ENCODE measurements at places on chromosomes 12 and 14.

DNA sequence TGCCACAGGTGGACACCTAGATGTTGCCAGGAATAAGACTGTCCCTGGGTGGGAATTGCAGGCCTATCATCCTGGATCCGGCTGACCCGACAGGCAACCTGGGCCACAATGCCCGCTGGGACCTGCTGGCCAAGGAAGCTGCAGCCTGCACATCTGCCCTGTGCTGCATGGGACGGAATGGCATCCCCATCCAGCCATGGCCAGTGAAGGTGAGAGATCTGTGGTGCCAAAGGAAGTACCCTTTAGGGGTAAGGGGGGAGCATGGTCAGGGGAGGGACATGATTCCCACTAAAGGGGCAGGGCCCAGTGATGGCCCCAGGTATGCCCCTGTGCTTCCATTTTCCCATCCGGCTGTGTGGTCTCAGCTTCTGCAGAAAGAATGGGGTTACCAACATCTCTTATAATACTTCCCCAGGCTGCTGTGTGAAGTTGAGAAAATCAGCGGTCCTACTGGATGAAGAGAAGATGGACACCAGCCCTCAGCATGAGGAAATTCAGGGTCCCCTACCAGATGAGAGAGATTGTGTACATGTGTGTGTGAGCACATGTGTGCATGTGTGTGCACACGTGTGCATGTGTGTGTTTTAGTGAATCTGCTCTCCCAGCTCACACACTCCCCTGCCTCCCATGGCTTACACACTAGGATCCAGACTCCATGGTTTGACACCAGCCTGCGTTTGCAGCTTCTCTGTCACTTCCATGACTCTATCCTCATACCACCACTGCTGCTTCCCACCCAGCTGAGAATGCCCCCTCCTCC, 8.6 kb upstream of the OAS2 start:
- no peak for DNase-seq

DNA sequence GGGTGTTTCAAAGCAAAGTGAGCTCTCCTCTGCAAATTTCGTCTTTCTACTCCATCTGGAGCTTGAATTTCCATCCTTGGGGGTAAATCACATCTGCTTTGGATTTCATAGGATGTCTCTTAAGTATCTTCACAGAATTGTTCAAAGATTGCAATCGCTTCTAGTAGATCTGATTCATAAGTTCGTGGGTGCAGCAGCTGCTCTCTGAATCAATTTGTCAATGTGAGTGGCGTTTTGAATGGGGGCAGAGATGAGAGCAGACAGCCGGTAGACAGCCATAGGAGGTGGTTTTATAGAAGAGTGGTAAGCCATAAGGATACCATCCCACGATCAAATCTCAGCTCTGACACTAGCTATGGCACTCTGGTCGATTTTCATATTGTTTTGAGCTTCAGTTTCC, 146.0 kb upstream of the RPH3A start:
- DNase-seq: no peak

DNA sequence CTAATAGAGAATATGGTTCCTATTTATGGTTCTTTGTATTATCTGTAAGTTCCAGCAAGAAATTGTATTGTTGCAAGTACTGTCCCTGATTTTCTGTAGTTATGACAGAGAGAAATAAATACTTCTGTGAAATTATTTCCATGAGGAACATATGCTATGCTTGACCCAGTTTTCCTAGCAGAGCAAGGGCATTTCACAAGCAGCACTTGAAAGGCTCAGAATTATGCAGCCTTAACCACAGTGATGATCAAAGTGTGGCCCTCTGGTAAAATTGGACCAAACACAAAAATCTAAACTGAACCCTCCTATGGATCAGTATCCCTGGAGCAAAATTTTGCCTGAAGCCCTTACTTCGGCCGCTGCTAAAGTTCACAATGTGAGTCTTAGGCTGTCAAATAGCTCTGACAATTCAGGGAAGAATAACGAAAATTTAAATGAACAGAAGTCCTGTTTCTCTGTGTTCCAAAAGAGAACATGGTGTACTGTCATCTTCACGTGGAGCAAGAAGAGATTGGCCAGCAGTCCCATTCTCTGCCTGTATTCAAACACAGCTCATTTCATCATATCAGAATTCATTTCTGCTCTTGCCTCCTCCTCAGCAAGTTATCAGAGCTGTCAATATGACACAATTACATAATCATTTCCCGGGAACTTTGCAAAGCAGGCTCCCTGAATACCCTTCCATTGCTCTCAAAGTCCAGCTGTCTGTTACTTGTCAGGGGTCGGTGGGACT, 471.9 kb downstream of the RPS29 start:
- no peak for DNase-seq

DNA sequence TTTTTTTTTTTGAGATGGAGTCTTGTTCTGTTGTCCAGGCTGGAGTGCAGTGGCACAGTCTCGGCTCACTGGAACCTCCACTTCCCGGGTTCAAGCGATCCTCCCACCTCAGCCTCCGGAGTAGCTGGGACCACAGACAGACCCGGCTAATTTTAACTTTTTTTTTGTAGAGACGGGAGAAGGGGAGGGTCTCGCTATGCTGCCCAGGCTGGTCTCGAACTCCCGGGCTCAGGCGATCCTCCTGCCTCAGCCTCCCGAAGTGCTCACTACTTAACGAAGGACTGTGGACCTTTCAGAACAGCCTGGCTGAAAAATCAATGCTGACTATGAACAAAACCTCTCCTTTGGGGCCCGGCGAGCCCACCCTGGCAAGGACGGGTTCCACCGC, 10.9 kb downstream of the SLC6A12 start:
- DNase-seq: no peak
